Muscle of back (tissue), 13 donors: ENCODE measurements at places on chromosomes 13 and 19. TPM values are rescaled to one million over a fixed set of nuclear protein-coding genes. Genes with fewer than 3 reads are reported as not detected.

GRCh38 chr13:79910875-79911540 lies 429.9 kb downstream of the SPRY2 start:
- DNase-seq = peak; percentile 21

- DNase-seq = no peak
Observed at GRCh38 chr13:110449219-110450015, 112.1 kb downstream of the RAB20 start.

DNA sequence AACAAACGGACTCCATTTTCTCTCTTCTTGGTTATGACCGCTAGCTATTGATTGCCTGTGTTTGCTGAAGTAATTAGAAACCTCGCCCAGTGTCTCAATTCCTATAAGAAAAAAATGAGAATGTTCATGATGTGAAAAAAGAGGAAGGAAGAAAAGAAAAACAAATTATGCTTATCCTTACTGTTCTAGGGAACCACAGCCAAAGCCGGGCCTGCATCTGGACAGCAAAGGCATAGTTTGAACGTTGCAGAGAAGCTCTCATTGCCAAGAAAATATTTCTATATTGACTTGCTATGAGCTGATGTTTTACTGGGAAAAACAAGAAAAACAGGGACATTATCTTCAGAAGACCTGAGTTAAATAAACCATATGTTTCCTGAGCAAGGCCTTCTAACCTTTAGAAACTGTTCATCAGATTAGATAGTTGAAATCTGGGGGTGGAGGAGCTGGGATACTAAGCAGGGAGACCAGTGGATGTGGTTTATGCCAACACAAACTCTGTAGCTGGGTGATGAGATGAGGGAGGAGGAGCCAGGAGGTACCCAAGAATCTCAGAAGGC lies 55.0 kb downstream of the EFNB2 start:
- peak; percentile 62 for DNase-seq

- no peak for DNase-seq
Observed at GRCh38 chr13:113367020-113367560, 3.2 kb upstream of the GRTP1 start.

DNA sequence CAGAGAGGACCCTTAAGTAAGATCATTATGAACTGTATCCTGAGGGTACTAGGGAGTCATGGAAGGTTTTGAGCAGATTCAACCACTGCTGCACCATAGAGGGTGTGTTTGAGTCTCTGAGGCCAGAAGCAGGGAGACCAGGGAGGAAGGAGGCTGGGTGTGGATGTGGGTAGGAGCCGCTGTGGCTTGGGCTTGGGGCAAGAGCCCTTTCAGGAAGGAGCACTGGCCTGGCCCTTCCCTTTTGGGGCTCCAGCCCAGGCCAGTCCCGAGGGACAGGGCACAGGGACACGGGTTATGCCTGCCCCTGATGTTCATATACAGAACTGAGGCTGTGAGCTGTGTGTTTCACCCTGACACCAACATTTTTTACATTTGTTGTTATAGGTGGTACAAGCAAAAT lies 7.2 kb downstream of the CIC start:
- DNase-seq = no peak

DNA sequence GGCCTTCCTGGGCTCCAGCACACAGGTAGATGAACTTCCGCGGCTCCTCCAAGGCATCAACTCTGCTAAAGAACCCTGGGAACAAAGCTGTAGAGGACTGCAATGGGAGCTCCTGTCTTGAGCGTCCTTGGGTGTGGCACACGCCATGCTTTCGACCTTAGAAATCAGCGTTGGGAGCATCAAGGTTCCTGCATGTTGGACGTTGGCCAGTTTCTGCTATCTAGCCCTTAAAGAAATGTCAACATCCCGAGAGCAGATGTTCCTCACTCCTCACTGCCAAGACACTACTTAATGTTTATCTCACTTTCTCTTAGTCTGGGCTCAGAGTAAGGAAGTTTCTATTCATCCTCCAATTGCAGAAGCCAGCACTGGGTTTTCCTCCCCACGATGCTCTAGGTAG lies 70.6 kb upstream of the MEDAG start:
- peak; percentile 62 for DNase-seq

GRCh38 chr19:48582168-48582567 lies 24.4 kb upstream of the SPACA4 start:
- no peak for DNase-seq

GRCh38 chr19:2488942-2489731 lies 13.2 kb downstream of the GADD45B start:
- peak; percentile 55 for DNase-seq

DNA sequence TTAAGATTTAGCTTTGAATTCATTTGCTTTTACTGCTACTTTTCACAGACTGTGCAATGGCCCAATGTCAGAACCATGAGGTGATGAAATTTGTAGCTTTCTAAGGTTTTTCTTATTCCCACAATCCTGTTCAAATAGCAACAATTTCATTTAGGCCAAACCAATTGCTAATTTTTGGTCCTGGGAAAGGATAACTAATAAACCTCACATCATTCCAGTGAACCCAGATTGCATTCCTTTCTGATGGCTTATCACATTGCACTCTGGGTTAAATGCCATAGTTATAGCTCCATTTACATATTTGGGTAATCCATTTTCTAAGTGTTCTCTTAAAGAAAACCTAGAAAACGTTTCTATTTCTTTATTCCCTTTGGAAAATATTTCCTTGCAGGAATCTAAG lies 22.9 kb upstream of the POMP start:
- DNase-seq = no peak

DNA sequence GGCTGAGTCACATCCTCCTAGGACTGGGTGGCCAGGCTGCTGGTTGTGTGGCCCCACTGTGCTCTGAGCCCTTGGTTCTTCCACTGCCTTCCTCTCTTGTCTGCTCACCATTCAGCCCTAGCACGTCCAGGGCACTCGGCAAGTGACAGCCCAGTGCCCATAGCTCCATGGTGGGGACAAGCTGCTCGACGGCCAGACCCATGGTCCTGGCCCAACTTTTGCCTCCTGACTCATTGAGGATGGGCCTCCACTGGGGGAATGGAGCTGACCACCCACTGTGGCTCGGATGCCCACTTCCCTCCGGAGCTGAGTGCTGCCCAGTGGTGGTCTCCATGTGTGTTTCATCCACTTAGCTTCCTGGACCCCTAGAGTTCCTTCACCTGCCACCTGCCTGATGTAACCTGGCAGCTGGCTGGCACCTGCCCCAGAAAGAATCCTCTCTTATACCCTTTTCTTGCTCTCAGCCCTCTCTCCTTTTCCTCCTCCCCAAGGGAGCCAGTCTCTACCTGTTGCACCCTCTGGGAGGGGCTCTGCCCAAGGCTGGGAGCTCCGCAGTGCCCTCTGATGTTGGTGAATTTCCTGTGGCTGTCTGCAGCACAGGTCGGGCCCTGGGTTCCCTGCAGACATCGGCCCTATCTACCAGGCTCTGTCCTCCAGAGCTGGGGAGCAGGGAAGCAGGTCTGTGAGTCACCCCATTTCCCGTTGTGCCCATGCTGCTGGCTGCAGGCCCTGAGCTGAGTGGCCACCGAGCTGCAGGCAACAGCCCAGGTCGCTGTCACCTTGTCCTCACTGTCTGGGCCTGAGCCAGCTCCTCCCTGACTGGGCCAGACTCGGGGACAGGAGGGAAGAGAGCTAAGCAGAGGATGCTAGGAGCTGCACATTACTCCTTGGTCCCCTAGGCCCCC lies 7.4 kb downstream of the CHST8 start:
- no peak for DNase-seq

GRCh38 chr13:45104261-45104660 lies 16.0 kb upstream of the GTF2F2 start:
- DNase-seq = no peak

DNA sequence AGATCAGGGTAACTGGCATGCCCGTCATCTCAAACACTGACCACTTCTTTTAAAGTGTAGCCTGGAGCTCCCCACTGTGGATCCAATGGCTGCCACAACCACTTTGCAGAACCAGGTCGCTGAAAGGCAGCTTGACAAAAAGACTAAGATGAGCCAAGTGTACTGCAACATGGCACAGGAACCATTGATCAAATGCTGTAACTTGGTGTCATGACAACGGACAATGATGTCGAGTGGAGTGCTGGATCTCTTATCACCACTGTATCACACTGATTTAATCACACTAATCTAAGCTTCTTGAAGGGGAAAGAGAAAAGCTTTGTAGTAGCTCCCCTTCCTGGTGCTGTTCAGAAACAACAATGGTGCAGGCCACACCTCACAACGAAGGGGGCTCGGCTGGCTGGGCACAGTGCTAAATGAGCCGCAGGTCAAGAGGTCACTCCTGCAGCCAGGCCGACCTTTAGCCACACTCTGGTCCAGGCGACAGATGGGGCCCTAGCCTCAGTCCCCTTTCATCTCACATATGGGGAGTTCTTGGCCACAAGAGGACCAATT lies 2.2 kb upstream of the TNFRSF19 start:
- DNase-seq = no peak

The CASP14 gene
- not detected for polyA plus RNA-seq

The GRIN2D gene
- polyA plus RNA-seq = 1.4 TPM

The KLK12 gene
- not detected for polyA plus RNA-seq

The ZNF850 gene
- 1.3 TPM for polyA plus RNA-seq

The ANGPTL8 gene
- not detected for polyA plus RNA-seq
